Progenitor cell of endocrine pancreas (in vitro differentiated cells): ENCODE measurements at places on chromosomes 6 and 20.

DNA sequence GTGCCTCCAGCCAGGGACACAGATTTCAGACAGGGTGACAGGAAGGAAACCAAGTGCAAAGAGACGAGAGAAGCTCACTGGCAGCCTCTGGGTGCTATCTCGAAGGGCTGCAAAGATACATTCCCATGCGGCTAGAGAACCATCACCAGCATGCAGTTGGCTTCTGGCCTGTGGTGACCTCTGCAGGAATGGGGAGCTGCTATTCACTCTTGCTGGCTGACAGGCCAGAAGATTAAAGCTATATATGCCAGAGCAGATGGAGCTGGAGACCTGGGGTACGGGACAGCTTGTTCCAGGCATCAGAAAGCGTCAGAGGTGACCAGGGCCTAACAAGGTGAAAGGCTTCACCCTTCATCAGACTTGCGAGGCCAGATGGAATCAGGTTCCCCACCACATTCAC is 20.0 kb downstream of the MAP1LC3A start:
- no peak for DNase-seq

- no peak for DNase-seq
Measured at GRCh38 chr20:45467861-45468260, 1.7 kb upstream of the WFDC2 start.

GRCh38 chr6:134809130-134809529 is 140.8 kb downstream of the ALDH8A1 start:
- no peak for DNase-seq

DNA sequence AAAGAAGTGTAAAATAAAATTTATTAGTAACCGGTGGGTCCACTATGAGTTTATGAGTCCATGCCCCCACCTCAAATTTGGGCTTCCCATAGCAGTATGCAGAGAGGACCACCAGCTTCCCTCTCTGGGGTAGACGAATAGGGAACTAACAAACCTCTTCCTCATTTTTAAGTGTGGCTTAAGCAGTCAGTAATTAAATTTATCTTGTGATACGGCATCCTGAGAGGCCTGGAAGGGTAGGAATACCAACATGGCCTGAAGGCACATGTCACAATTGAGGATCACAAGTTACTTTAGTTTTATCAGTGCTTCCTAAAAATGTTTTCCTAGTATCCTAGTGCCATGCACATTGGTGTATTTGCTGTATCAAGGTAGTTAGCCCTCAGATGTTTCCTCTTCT is 239.9 kb downstream of the HIVEP2 start:
- DNase-seq, result no peak

DNA sequence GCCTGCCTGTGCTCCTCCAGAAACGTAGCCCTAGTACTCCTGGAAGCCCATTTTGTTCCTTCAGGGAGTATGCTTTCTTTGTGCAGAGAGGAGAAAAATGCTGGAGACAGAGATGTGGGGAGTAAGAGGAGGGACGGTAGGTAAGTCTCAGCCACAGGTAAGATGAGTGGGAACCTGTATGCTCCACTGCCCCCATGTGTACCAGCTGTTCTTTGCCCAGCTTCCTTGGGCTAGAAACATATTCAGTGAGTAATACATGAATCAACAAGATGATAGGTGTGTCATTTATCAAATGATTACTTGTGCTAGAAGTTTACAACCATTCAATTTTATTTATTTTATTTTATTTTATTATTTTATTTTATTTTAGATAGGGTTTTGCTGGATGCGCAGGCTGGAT is 13.6 kb upstream of the CEP85L start:
- DNase-seq, result no peak

DNA sequence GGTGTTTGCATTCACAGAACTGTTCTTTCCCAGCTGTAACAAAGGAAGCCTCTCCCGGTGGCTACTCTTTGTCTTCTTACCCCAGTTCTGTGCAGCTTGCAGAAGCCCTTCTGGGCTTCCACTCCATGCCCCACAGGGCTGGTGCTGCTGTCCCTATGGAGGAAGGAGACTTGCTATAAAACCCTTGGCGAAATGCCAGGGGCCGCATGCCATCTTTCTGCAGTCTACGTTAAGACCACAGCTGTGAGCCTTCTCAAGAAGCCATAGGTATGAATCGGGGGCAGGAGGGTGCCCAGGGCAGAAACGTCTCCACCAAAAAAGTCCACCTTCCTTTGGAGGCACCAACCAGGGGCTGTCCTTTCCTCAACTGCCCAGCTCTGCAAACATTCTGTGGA is 60.7 kb downstream of the PRND start:
- no peak for DNase-seq

DNA sequence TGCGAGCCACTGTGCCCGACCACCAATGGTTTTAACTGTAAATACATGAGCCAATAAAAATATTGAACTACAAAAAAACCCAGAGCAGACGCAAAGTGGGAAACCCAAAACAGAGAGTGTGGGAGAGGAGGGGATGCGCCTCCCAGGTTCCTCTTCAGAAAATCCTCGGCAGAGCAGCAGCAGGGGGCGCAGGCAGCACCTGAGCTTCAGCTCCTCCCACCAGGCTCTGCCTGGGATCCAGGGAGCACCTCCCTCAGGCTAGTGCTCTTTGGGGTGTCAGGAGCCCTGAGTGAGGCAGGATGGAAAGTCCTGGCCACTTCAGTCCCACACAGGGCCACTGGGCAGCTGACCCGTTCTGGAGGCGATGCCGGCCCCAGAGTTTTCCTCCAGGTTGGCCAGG is 536.9 kb upstream of the CDH4 start:
- DNase-seq, result no peak

GRCh38 chr6:25035512-25036435 is 100.0 kb upstream of the RIPOR2 start:
- DNase-seq, result no peak

GRCh38 chr20:44336086-44336485 is 757 bp upstream of the R3HDML start:
- no peak for DNase-seq

DNA sequence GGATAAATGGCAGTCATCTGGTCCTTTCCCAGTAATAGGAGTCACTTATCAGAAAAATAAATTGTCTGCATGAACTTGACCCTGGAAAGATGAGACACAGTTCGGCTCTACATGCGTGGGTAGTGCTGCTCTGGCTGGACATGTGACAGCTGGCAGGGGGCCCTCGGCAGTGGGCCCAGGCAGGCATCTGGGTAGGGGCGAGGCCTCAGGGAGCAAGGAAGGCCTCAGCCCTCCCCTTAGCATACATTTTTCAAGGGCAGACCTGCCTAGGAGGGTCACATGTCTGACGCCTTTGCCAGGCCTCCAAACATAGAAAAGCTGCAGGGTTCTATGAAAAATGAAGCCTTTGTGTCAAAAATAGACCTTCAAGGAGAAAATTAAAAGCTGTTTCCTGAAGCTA is 12.8 kb upstream of the ILRUN start:
- DNase-seq, result no peak

DNA sequence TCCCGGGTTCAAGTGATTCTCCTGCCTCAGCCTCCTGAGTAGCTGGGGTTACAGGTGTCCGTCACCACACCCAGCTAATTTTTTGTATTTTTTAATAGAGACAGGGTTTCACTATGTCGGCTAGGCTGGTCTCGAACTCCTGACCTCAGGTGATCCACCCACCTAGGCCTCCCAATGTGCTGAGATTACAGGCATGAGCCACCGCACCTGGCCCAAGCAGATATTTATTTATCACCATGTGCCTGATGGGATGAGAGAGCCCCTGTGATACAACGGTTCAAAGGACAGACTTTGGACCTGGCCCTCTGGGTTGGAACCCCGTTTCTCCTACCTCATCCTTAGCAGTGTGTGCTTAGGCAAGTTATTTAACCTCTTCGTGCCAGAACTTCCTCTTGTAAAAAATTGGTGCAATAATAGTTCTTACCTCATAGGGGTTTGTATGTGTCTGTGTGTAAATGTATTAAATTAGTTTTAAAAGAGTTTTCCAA is 19.2 kb upstream of the STK38 start:
- DNase-seq, result no peak

- DNase-seq, result no peak
Measured at GRCh38 chr20:45367126-45367525, 4.2 kb downstream of the SYS1 start.

DNA sequence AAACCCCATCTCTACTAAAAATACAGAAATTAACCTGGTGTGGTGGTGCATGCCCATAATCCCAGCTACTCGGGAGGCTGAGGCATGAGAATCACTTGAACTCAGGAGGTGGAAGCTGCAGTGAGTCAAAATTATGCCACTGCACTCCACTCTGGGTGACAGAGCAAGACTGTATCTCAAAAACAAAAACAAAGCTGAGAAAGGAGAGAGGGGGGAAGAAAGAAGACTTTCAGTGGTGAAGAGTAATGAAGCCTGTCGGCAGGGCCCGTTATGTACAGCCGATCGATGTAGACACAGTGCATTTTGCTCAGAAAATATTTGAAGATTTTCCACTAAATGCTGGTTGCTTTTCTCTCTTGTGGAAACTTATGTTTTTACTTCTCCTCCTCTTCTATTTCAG is 13.8 kb downstream of the VAPB start:
- no peak for DNase-seq

GRCh38 chr20:14521436-14521835 is 184.0 kb upstream of the FLRT3 start:
- no peak for DNase-seq
